ENCODE measurements at places on chromosomes 2 and 18.

GRCh38 chr2:240893363-240893844 lies 2.6 kb downstream of the MAB21L4 start:
- DNase-seq, result peak; percentile 32

- no peak for DNase-seq
Observed at GRCh38 chr18:3397786-3398185, 52.2 kb upstream of the TGIF1 start.

DNA sequence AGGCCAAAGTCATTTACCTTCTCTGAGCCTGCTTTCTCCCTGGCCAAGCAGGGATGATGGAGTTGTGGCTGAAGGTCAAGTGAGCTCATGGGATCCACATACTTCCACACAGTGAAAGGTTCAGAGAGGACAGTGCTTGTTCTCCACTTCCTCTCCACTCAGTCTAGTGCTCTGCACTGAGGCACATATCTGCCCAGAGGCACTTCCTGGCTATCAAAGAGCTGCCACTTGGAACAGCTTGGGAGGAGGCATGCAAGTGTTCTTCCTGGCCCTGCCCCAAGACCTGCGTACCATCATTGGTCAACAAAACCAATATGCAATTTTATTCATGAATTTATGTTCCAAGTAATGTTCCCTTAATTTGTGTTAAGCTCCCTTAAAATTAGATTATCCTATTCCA lies 71.9 kb downstream of the RNF152 start:
- DNase-seq, result no peak

GRCh38 chr2:235591231-235591730 lies 97.4 kb downstream of the AGAP1 start:
- DNase-seq, result no peak

All from stimulated activated CD8-positive, alpha-beta memory T cell treated with anti-CD3 and anti-CD28 coated beads, Interleukin-12 subunit alpha, Interleukin-12 subunit beta, amount 100 ng/mL, for 1 hour (primary cell).